ENCODE measurements at places on chromosomes 5 and 9.
A peak's percentile ranks its signal among the peaks of the same experiment; 100 is the strongest.

GRCh38 chr5:93569300-93570160 lies 11.5 kb downstream of the NR2F1-AS1 start:
- no peak for DNase-seq

GRCh38 chr9:127311239-127311741 lies 46.7 kb downstream of the GARNL3 start:
- DNase-seq = peak; percentile 9

- no peak for DNase-seq
Measured at GRCh38 chr9:69428017-69428785, 103.2 kb downstream of the ENTREP1 start.

DNA sequence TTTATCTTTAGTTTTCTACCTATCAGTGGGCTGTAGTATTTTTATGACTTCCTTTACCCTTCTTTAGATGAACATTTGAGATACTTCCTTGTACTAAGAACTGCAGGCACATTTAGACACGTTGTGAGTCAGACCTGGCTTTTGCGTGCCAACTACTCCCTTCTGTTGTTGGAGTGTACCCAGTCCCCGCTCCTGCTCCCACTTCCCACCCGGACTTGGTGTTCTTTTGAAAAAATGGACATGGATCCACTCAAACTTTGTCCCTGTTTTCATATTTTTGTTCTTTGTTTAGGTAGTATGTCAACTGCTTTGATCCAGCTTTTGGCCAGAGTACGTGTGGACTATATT lies 60.7 kb downstream of the PARP8 start:
- no peak for DNase-seq

DNA sequence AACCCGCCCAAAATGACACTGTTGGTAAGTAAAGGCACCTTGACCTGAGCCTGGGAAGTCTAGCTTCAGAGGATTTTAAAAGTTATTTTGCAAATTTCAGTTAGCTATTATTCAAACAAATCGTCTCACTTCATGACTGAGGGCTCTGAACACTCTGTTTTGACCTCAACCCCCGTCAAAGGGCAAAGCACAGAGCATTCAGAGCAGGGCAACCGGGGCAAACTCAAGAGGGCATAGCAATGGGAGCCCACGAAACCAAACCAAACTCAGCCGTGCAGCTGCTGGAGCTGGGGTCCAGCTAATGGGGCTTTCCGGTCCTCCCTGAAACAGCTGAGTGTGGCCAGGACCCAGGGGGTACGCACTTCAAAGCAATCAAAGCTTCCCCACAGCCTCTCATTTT lies 1.6 kb downstream of the C9 start:
- no peak for DNase-seq

GRCh38 chr5:151657114-151657513 lies 29.6 kb downstream of the SPARC start:
- no peak for DNase-seq
